ENCODE measurements at places on chromosomes 4 and X. TPM values are rescaled to one million over a fixed set of nuclear protein-coding genes. Genes with fewer than 3 reads are reported as not detected.

The BEX2 gene
- total RNA-seq: 42.0 TPM

The DGAT2L6 gene
- total RNA-seq: not detected

The CNKSR2 gene
- 28.0 TPM for total RNA-seq

The HSFX1 gene
- 3.4 TPM for total RNA-seq

The HS3ST1 gene
- total RNA-seq: 3.4 TPM

The USP46 gene
- total RNA-seq: 33.6 TPM

The UGT2B17 gene
- not detected for total RNA-seq

- no peak for DNase-seq
- no peaks in the 10 kb centered on the region for H3K27me3 ChIP-seq
- peaks cover 61% of the 10 kb centered on the region for H3K4me1 ChIP-seq
- H3K36me3 ChIP-seq: no peaks in the 10 kb centered on the region
- no peak overlapping the region for H3K27ac ChIP-seq
These were observed 94.6 kb downstream of the ANK2 start for GRCh38 chr4:113144091-113144490.

GRCh38 chrX:115332832-115333231 lies 43.3 kb downstream of the LUZP4 start:
- no peaks in the 10 kb centered on the region for H3K4me1 ChIP-seq
- DNase-seq: no peak
- no peaks in the 10 kb centered on the region for H3K27me3 ChIP-seq

- no peak overlapping the region for H3K4me3 ChIP-seq
- peaks cover 58% of the 10 kb centered on the region for H3K27me3 ChIP-seq
- no peak for DNase-seq
- peaks cover under 1% of the 10 kb centered on the region for H3K4me1 ChIP-seq
These were observed 37.6 kb downstream of the FGFRL1 start for GRCh38 chr4:1048773-1049590.

DNA sequence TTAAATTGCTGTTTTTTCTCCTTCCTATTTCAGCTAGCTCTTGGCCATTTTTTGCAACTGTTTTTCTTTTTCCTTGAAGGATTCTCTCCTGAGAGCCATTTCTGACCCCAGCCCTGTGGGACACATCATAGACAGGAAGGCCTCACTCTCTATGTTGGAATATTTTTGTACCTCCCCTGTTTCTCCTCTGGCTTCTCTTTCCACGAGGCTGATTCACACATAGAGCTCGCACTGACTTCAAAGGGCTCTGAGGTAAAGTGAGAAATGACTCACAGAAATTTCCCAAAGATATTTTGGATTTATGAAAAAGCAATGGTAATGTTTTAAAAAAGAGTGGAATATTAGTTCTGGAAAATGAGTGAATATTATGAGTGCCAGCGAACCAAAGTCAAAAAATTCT lies 181.7 kb upstream of the IGFBP7 start:
- no peak overlapping the region for H3K27ac ChIP-seq
- peaks cover 49% of the 10 kb centered on the region for H3K27me3 ChIP-seq
- H3K36me3 ChIP-seq: no peaks in the 10 kb centered on the region
- no peak overlapping the region for H3K4me3 ChIP-seq
- H3K4me1 ChIP-seq: peaks cover 4% of the 10 kb centered on the region
- DNase-seq: no peak

- H3K4me1 ChIP-seq: no peaks in the 10 kb centered on the region
- H3K4me3 ChIP-seq: no peak overlapping the region
- DNase-seq: no peak
- H3K27ac ChIP-seq: no peak overlapping the region
These were observed 139.9 kb upstream of the GPRIN3 start for GRCh38 chr4:89447543-89447942.

- no peaks in the 10 kb centered on the region for H3K36me3 ChIP-seq
- DNase-seq: no peak
- peaks cover 10% of the 10 kb centered on the region for H3K27me3 ChIP-seq
- H3K4me3 ChIP-seq: no peak overlapping the region
These were observed 28.2 kb upstream of the TLR2 start for GRCh38 chr4:153655928-153656327.

DNA sequence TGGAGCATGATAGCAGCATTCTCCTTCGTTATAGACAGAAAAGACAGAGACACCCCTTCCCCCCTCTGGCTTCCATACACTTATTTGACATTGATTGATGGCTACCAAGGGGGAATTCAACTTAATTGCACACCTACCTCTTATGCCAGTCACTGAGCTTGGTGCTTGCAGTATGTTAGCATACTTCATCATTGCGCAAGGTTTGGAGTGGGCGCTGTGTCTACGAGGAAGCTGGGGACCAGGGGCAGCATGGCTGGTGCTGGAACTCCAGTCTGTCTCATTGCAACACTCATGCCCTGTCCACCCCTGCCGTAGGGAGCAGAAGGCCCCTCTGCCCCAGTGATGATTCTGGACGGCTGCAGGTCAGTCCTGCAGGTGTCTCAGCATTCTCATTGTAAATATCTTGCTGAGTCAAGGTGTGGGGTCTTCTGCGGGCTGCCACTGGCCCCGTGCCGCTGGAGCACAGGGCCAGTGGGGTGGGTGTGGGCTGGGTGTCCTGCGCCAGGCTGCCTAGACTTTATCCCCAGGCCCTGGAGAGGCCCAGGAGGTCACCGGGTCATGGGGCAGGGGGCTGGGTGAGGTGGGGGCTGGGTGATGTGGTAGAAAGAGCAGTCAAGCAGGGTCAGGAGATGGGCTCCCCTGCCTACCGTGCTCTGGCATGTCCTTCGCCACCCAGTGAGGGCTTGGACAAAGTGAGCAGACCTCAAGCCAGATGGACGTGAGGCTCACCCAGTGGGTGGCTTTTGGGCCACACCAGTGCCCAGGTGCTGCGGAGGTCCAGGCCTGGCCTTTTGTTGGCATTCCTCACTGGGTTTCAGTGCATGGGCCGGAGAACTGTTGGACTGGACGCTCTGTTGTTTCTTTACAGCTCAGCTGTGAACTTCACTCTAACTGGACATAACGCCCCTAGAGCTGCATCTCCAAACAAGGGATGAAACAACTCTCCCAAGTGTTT lies 85.5 kb downstream of the PSAPL1 start:
- no peak for DNase-seq
- no peaks in the 10 kb centered on the region for H3K4me1 ChIP-seq
- no peaks in the 10 kb centered on the region for H3K36me3 ChIP-seq

DNA sequence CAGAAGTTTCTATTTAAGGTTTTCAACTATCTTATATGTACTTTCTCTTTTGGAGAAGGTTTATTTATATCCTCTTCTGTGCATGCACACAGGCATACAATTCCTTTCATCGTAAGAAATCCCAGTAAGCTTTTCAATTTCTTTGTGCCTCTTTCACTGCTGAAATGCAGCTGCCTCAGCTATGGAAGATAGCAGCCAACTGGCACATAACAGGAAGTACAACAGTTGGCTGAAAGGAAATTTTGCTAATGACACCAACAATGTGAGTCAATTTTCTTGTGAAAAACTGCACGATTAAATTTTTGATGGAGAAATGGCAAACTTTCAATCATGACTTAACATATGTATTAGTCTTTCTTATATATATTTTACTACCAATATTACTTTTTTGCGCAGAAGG lies 74.5 kb upstream of the PAQR3 start:
- no peak for DNase-seq
- no peaks in the 10 kb centered on the region for H3K36me3 ChIP-seq
- peaks cover 2% of the 10 kb centered on the region for H3K4me1 ChIP-seq
- H3K4me3 ChIP-seq: no peak overlapping the region
- H3K27ac ChIP-seq: no peak overlapping the region
- no peaks in the 10 kb centered on the region for H3K27me3 ChIP-seq

GRCh38 chr4:118941799-118942198 lies 53.1 kb downstream of the SYNPO2 start:
- H3K4me1 ChIP-seq: peaks cover 3% of the 10 kb centered on the region
- no peaks in the 10 kb centered on the region for H3K36me3 ChIP-seq
- no peak overlapping the region for H3K27ac ChIP-seq
- H3K27me3 ChIP-seq: peaks cover 11% of the 10 kb centered on the region

GRCh38 chr4:38190717-38191178 lies 230.6 kb downstream of the PTTG2 start:
- peaks cover 3% of the 10 kb centered on the region for H3K27me3 ChIP-seq
- H3K36me3 ChIP-seq: no peaks in the 10 kb centered on the region
- H3K27ac ChIP-seq: no peak overlapping the region
- no peak overlapping the region for H3K4me3 ChIP-seq
- no peaks in the 10 kb centered on the region for H3K4me1 ChIP-seq

- H3K36me3 ChIP-seq: peaks cover 1% of the 10 kb centered on the region
- H3K4me1 ChIP-seq: peaks cover 6% of the 10 kb centered on the region
- H3K27ac ChIP-seq: peak overlapping the region; percentile 100
- H3K27me3 ChIP-seq: no peaks in the 10 kb centered on the region
These were observed 14.5 kb upstream of the TXLNG start for GRCh38 chrX:16771483-16772398.

DNA sequence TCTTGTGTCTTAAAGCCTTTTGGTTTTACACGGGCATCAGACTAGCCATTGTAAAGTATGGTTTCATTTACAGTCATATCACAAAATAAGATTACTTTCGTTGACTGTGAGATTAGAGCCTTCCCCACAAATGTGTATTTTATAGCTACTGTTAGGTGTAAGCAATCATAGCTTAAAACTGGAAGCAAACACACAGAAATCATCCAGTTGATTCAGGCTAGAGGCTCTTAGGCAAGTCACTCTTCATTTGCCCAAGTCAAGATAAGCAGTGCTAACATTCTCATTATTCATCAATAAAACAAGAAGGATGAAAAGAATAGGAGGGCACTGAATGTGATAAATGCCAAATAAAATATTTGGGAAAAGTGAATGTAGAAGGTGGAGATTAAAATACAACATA lies 448.7 kb upstream of the FAM241A start:
- H3K27me3 ChIP-seq: no peaks in the 10 kb centered on the region
- no peak overlapping the region for H3K27ac ChIP-seq
- no peak for DNase-seq
- H3K36me3 ChIP-seq: no peaks in the 10 kb centered on the region
- H3K4me3 ChIP-seq: no peak overlapping the region
- H3K4me1 ChIP-seq: peaks cover 13% of the 10 kb centered on the region

- H3K4me3 ChIP-seq: no peak overlapping the region
- H3K36me3 ChIP-seq: peaks cover 10% of the 10 kb centered on the region
- H3K27me3 ChIP-seq: no peaks in the 10 kb centered on the region
- peaks cover 6% of the 10 kb centered on the region for H3K4me1 ChIP-seq
- H3K27ac ChIP-seq: no peak overlapping the region
These were observed 174.3 kb downstream of the CEP135 start for GRCh38 chr4:56123051-56123450.

GRCh38 chr4:10441512-10441911 lies 15.7 kb downstream of the ZNF518B start:
- DNase-seq: no peak
- no peak overlapping the region for H3K4me3 ChIP-seq
- H3K27ac ChIP-seq: no peak overlapping the region
- H3K27me3 ChIP-seq: no peaks in the 10 kb centered on the region
- no peaks in the 10 kb centered on the region for H3K4me1 ChIP-seq
- H3K36me3 ChIP-seq: peaks cover 54% of the 10 kb centered on the region

DNA sequence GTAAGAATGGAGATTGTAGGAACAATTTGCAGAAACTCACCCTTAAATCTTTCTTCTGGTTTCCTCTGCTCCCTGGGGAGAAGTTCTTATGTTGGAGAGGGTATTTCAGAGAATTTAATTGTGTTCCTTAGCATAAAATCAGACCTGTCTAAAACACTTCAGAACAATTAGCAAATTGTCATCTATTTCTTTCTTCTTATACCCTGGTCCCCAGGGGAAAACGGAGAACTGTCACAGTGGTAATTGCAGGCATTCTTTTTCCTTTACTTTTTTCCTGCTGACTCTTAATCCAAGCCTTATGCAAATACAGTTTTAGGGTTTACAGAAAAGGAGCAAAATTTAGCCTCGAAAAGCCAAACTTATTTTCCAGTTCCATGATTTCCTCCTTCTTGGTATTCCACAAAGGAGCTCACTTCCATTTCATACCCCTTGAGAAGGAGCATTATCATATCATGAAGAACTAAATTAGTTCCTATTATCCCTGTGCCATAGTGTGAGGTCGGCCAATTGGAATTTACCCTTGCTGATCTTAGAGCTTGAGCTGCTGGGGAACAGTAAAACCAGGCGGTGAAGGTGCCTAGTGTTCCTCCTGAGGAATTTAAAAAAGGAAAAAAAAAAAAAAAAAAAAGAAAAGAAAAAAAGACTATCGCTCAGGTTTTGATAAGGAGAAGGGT lies 173.8 kb downstream of the IL15 start:
- no peaks in the 10 kb centered on the region for H3K27me3 ChIP-seq
- no peaks in the 10 kb centered on the region for H3K36me3 ChIP-seq
- H3K4me3 ChIP-seq: no peak overlapping the region
- DNase-seq: no peak
- H3K4me1 ChIP-seq: no peaks in the 10 kb centered on the region

- no peak overlapping the region for H3K27ac ChIP-seq
- H3K4me1 ChIP-seq: peaks cover 30% of the 10 kb centered on the region
- no peaks in the 10 kb centered on the region for H3K36me3 ChIP-seq
- H3K4me3 ChIP-seq: no peak overlapping the region
These were observed 4.3 kb upstream of the TSPAN5 start for GRCh38 chr4:98662626-98663225.

GRCh38 chr4:105632599-105632998 lies 75.9 kb downstream of the INTS12 start:
- H3K27ac ChIP-seq: no peak overlapping the region
- peaks cover 3% of the 10 kb centered on the region for H3K4me1 ChIP-seq
- H3K4me3 ChIP-seq: no peak overlapping the region
- no peak for DNase-seq

GRCh38 chrX:130778773-130779172 lies 124.2 kb downstream of the ENOX2 start:
- H3K27ac ChIP-seq: no peak overlapping the region
- DNase-seq: no peak
- no peaks in the 10 kb centered on the region for H3K27me3 ChIP-seq
- H3K4me3 ChIP-seq: no peak overlapping the region
- H3K4me1 ChIP-seq: peaks cover 6% of the 10 kb centered on the region

- no peak for DNase-seq
- peak within 1 kb of the TSS; percentile 42 for H3K27ac ChIP-seq
- H3K4me1 ChIP-seq: peaks cover 2% of the 10 kb centered on the region
These were observed at the start of gene PWWP3B for GRCh38 chrX:106168107-106168506. Gene PWWP3B (plus strand): TSS chrX:106168305. CDS start chrX:106205433, 37,128 bp downstream.

- no peak for DNase-seq
- H3K36me3 ChIP-seq: no peaks in the 10 kb centered on the region
These were observed 139.5 kb downstream of the SLC10A7 start for GRCh38 chr4:146382194-146382593.

Data from progenitor cell of endocrine pancreas (in vitro differentiated cells).